ENCODE measurements at places on chromosomes 16 and 17. TPM values are rescaled to one million over a fixed set of nuclear protein-coding genes. Genes with fewer than 3 reads are reported as not detected.

Gene VMO1
- not detected for total RNA-seq

Gene CTRB2
- not detected for total RNA-seq

Gene PDF
- total RNA-seq, result 13.3 TPM

Gene ZNHIT3
- total RNA-seq, result 34.0 TPM

Gene CA4
- 0.29 TPM for total RNA-seq

Gene CCL4L2
- total RNA-seq, result not detected

Gene EPX
- not detected for total RNA-seq

Gene MYH13
- total RNA-seq, result not detected

DNA sequence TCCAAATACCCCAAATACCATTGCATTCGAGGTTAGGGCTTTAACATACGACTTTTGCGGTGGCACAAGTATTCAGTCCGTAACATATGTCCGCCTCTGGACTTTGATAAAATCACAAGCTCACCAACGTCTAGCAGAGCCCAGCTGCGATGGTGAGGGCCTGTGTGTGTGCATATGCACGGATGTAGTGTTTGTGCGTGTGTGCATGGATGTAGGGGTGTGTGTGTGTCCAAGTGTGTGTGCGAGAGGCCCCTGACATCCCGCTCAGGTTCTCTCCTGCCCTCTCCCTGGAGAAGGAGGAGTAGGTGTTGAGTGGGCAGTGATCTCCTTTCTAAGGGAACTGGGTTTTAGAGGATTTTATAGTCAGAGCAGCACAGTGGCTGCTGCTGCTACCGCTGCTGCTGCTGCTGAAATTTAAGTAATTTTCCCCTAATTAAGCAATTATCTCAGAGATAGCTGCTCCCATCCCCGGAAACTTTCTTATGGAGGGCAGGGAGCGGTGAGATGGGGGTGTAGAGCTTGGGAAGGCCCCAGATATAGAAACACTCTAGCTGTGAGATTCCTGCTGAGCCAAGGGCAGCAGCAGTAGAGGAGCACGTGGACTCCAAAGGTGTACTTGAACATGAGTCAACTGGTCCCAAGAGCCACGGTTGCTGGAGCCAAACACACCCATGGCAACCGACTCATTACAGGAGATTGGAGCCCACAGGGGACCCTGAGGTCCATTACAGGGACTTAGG is 121.7 kb upstream of the SDK2 start:
- no peak for DNase-seq

DNA sequence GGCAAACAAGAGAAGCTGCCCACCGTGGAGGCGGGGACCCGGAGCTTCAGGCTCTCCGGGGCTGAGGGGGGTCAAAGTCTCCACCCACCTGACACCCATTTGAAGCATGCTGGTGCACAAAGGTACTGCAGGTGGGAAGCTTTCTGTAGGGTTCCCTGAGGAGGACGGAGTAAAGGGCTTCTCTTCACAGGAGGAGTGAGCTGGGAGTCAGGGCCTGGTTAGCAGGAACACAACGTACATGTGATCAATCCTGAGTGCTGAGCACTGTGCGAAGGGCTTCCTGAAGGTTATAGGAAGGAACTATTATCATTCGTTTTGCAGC is 252.9 kb upstream of the RPL38 start:
- DNase-seq, result no peak

DNA sequence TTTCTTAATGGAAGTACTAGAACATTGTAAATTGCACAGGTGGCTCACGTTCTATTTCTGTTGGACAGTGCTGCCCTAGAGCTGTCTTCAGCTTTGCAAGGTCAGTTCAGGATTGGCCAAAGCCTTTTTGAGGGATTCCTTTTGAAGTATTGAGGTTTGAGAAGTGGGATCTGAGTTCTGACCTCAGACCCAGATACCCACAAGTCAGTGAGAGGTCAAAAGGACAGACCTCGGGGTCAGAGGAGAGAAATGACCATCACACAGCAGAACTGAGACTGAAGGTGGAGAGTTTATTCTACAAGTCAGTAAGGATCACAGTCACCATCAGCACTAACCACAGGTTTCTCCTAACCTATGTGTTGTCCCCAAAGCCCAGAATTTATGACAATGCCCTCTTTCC is 1.7 kb downstream of the ACSM5 start:
- DNase-seq, result no peak

- DNase-seq, result no peak
Measured at GRCh38 chr16:9309844-9310243, 218.4 kb downstream of the HAPSTR1 start.

- peak; percentile 88 for DNase-seq
Measured at GRCh38 chr17:83109793-83110645, 30.6 kb downstream of the METRNL start.

GRCh38 chr17:28580959-28581358 is 4.3 kb upstream of the ALDOC start:
- no peak for DNase-seq

GRCh38 chr17:77792626-77793025 is 165.9 kb upstream of the TNRC6C start:
- DNase-seq, result no peak

GRCh38 chr17:80116276-80116920 is 15.0 kb downstream of the GAA start:
- no peak for DNase-seq

GRCh38 chr17:17440010-17440843 is 36.6 kb upstream of the MED9 start:
- DNase-seq, result peak; percentile 57

DNA sequence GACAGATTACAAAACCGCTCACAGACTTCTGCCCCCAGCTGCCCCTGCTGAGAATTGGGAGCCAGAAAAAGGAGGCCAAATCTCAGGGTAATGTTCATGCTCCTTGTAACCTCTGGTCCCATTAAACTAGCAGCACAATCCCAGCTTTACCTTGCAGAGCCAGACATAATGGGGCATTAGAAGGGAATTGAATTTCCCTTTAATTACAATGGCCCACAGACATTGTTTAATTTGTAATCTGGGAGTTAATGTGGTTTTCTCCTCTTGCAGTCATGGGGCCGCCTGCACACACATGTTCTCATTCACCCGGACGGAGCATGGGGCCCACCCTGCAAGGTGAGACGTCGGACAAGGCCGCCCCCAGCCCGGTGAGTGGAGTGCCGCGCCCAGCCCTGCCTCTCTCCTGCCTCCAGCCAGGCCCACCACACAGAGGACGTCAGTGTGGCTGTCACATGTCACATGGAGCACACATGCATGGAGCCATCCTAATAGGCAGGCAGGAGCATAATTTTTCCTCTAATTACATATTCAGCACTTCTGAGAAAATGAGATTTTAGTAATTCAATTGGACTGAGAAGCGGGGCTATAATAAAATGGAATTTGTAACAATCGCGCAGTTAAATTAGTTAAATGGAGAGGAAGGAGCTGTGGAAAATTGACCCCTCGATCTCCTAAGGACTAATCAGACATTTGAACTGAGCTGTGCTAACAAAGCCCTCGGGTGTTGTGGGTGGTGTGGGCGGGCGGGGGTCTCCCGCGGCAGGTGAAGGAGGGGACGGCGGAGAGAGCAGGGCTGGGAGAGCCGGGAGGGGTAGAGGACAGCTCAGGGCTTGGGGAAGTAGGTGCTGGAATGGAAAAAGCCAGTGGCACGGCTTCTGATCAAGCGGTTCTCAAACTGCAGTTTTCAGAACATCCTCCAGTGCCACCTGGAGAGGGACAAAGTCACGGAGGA is 87.7 kb downstream of the ENGASE start:
- DNase-seq, result no peak

DNA sequence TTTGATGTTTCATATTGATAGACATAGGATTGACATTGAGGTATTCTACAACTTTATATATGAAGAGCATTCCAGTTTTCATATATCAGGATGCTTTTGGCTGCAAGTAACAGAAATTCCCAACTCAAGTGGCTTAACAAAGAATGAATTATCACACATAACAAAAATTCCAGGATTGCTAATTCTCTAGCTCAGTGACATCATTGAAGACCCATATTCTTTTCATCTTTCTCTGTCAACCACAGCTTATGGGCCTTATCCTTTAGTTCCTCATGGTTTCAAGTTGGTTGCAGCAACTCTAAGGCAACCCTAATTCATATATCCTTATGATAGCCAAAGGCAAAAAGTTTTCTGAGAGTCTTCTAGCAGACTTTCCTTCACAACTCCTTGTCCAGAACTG is 91.5 kb upstream of the HAS3 start:
- DNase-seq, result no peak

DNA sequence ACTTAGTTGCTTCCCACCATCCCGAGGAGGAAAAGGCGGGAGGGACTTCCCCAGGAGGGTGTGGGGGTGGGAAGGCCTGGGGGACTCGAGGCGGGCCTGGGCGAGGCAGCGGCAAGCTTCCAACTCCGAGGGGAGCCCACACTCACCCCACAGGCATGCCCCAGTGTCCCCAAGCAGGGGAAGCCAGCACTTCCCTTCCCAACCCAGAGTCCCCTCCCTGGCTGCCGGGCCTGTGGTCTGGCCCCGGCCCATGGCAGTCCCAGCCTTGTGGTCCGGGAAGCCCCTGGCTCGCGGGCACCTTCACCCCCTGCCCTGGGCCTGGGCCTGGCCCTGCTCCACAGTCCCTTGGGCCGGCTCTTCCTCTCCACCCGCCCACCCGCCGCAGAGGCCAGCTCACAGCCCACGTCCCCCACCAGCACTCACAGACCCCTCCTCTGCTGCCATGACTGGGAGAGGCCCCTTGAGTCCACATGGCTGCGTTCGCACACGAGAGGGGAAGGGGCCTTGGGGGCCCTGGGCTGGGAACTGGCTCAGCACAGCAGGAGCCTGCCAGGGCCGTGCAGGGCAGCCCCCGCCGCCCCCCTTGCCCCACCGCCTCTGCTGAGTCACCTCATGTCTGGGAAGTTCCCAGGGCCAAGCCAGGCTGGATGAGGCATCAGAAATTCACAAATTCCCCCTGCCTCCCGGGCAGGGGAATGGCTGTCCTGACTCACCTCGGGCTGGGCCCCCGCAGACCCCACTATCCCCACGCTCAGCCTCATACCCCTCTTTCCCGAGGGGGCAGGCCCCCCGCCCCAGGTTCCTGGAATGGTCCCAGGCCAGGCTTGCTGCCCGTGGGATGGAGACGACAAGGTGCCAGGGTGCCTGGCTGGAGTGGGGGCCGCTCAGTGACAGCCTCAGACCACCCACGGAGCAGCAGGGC is 27.8 kb downstream of the BAHCC1 start:
- DNase-seq, result peak; percentile 93

- no peak for DNase-seq
Measured at GRCh38 chr16:24336491-24336890, 80.4 kb downstream of the CACNG3 start.

GRCh38 chr17:46732160-46732559 is 86.3 kb downstream of the WNT3 start:
- DNase-seq, result no peak

GRCh38 chr17:17569691-17570090 is 21.8 kb downstream of the PEMT start:
- DNase-seq, result no peak

DNA sequence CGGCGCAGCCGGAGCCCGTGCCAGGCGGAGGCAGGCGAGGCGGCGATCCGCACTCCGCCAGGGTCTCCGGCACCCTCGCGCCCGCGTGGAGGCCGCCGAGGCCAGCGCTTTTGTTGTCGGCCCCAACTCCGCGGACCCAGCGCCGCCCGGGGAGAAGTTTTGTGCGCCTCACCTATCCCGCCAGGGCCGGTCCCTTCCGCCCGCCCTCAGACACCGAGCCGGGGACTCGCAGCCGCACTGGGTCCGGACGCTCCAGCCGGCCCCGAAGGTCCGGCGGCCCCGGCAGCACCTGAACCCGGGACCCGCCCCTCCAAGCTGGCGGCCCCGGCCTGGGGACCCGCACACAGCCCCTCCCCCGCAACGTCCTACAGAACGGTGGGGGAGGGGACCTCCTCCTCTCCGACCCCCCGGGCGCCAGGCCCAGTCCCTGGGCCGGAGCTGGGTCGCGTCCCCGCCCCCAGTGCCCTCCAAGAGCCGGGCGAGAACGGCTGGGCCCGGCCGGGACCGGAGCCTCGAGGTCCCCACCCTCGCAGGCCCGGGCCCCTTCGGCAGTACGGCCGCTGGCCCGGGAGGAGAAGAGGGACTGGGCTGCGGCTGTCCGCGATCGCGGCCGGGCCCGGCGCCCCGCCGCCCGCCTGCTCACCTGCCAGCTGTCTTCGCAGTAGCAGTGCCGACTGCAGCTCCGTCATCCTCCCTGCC is 698 bp downstream of the UBE2G1 start:
- DNase-seq, result peak; percentile 42

Data from endothelial cell of umbilical vein (primary cell).